Camera-type eye (tissue), 1 donor: ENCODE measurements at places on chromosomes 4 and X. TPM values are rescaled to one million over a fixed set of nuclear protein-coding genes. Genes with fewer than 3 reads are reported as not detected.

The SSX3 gene
- not detected for total RNA-seq

The RRH gene
- 9.6 TPM for total RNA-seq

The ZCCHC18 gene
- total RNA-seq, result 8.0 TPM

The SPARCL1 gene
- total RNA-seq, result 261 TPM

The GLOD5 gene
- total RNA-seq, result not detected
